GM12878 (cell line): ENCODE measurements at places on chromosomes 13 and 19.

GRCh38 chr19:33301144-33301899 lies 1.0 kb downstream of the CEBPA start:
- no peak for DNase-seq

DNA sequence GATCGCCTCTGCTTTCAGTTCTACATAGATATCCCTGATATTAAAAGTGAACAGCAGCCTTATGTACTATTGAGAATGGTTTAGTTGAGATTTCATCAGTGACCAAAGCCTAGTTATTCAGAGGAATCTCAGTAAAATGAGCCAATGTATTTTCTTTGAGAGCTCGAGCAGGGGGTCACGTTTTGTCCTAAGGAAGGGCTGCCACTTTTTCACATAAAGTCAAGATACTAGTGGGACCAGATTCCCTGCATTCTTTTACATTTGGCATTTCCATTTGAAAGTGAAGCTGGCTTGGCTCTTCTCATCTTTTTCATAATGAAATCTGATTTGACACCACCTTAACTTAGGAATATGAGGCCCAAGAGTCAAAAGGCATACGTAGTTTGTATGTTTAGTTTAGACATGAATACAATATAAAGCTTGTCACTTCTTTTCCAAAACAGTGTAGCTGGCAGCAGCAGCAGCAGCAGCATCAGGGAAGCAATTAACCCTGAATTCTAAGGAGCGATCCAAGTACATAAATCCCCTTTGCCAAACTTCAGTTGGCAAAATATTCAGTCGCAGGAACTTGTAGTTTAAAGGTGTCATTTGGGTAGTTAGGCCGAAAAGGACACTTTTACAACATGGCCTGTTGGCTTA lies 1752.2 kb upstream of the PCDH20 start:
- no peak for DNase-seq

- no peak for DNase-seq
Observed at GRCh38 chr19:6478815-6479214, 2.8 kb downstream of the DENND1C start.

DNA sequence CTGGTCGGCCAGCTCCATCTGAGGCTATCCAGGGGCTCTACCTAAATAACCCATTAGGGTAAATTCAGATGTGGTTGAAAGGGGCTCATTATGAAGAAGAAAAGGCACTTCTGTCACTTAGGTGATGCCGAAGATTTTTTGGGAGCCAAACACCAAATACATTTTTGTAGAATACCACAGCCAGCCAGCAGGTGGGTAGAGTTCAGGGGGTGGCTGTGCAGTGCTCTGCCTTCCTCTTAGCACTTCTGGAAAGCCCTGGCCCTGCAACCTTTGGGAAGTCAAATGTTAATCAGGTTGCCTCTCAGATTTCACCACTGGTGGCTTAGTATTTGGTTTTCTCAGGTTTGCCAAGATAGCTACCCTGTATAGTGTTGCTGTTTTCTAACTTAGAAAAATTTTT lies 18.5 kb upstream of the GPR18 start:
- no peak for DNase-seq

- DNase-seq, result no peak
Observed at GRCh38 chr13:27261396-27261795, 9.2 kb upstream of the RASL11A start.
